Activated gamma-delta T cell (primary cell): ENCODE measurements at places on chromosomes 2 and 18.

- no peak for DNase-seq
Measured at GRCh38 chr18:23712445-23712844, 23.2 kb downstream of the LAMA3 start.

DNA sequence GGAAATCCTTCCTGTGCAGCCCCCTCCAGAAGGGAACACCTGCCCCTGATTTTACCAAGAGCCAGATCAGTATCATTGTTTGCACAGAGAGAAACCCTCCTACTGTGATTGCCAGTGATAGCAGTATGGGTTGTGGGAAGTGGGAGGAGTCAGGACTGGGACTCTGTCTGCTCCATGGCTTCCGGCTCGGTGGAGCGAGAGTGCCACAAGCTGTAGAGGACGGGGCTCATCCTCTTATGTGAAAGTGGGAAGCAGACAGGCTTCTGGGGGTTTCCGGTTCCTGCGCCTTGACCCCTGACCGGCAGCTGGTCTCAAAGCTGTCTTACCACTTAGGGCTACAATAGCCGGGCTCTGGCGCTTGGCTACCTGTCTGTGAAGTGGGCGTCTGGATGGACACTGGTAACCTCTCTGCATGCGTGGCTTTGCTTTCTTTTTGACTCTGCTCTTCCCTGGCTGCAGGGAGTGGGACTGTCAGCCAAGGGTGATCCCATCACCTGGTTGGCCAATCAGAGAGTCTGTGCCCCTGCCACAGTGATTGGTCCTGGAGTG is 79.7 kb downstream of the BCL2L11 start:
- DNase-seq = no peak

GRCh38 chr2:27591745-27592144 is 8.9 kb downstream of the ZNF512 start:
- no peak for DNase-seq

DNA sequence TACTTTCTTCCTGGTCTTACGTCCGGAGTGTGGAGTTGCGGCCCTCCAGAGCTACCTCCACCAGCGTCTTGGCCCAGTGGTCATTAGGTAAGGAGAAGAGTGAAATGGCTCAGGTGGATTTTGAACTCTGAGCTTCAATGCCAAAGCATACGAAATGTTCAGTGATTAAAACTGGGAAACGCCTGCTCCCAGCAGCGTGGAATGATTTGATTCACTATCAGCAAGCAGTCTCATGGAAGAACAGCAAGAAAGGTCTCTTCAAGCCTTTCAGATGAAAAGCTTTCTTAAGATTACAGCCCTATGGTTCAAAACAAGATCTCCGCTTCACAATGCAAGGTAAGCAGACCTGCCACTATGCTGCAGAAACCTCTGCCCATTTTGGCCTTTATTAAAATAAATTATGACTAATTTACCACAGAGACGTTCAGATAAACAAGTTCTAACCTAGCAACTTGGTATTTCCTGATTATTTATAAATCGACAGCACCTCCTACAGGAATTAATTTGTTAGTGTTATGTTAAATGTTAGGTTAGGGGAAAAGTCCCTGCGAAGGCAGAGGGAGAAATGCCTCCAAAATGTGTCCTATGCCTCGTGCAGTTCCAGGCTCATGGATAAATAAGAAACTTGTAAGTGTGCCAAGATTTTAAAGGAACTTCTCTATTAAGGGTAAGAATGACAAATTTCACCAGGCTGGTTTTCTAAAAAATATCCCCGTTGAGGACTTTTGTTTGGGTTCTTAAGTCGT is 10.1 kb downstream of the SP9 start:
- no peak for DNase-seq

- DNase-seq = no peak
Measured at GRCh38 chr2:160207271-160207670, 7.2 kb upstream of the ITGB6 start.
